Activated CD4-positive, alpha-beta T cell treated with anti-CD3 and anti-CD28 coated beads, Interleukin-2, amount 10 ng/mL, durations not matched to agents 24 days and 14 days (primary cell): ENCODE measurements at places on chromosomes 7 and 10.
A peak's percentile ranks its signal among the peaks of the same experiment; 100 is the strongest.

GRCh38 chr10:12902851-12903358 lies 98.6 kb downstream of the CCDC3 start:
- H3K4me3 ChIP-seq: no peak overlapping the region
- no peak for DNase-seq
- H3K36me3 ChIP-seq: no peaks in the 10 kb centered on the region
- no peak overlapping the region for H3K27ac ChIP-seq
- no peaks in the 10 kb centered on the region for H3K27me3 ChIP-seq

DNA sequence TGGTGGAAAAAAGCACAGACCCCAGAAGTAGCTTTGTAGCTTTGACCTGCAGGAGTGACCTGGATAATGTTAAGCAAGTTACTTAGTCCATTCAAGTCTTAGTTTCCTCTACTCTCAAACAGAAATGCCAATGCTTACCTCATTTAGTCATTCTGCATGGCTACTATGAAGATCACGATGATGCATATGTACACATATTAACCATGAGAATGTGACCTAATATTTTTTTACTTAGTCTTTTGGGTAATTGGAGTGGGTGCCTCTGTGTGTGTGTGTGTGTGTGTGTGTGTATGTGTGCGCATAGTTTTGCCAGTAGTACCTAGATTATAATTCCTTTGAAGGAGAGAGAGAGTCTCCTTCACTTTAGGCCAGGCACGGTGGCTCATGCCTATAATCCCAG lies 95.8 kb downstream of the NRP1 start:
- peaks cover 30% of the 10 kb centered on the region for H3K27me3 ChIP-seq
- H3K4me3 ChIP-seq: no peak overlapping the region
- no peaks in the 10 kb centered on the region for H3K4me1 ChIP-seq

DNA sequence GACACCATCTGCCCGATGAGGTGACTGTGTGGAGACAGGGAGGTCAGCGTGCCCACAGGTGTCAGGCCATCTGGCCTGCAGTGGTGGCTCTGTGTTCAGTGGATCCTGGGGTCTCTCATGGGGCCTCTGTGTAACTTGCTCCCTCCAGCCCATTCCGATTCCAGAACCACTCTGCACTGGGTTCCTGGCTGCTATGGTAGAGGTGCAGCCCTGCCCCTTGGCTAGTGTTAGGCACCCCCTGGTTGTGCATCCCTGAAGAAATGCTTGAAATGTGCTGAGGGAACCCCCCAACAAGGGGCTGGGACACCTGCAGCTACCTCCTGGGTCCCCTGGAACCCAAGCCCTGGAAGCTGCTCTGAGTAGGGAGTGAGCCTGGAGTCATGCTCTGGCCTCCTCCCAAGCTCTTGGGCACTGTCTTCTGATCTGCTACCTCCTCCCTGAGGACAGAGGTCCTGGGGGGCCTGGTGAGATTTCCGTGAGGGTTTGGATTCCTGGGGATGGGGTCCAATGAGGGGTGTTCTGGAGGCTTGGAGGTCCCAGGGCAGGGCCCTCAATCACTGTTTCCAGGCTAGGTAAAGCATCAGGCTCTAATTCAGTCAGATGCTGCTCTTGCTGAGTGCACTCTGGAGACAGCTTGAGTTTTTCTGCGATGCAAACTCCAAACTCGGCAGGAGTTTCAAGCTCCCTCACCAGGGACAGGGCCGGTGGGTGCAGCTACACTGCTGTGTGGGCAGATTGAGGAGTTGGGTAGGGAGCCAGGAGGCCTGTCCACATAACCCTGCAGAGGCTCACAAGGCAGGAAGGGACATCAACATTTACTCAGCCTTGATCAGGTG lies 27.7 kb downstream of the RAMP3 start:
- DNase-seq: no peak
- peaks cover 3% of the 10 kb centered on the region for H3K27me3 ChIP-seq
- H3K4me3 ChIP-seq: no peak overlapping the region
- no peak overlapping the region for H3K27ac ChIP-seq
- H3K36me3 ChIP-seq: no peaks in the 10 kb centered on the region

- H3K27ac ChIP-seq: peak overlapping the region; percentile 48
- H3K4me1 ChIP-seq: peaks cover 38% of the 10 kb centered on the region
- no peak for DNase-seq
- no peak overlapping the region for H3K4me3 ChIP-seq
Observed at GRCh38 chr7:96308253-96308949, 13.5 kb downstream of the SLC25A13 start.

GRCh38 chr7:37656913-37657530 lies 26.5 kb upstream of the GPR141 start:
- no peak overlapping the region for H3K27ac ChIP-seq
- H3K27me3 ChIP-seq: peaks cover 4% of the 10 kb centered on the region
- H3K4me1 ChIP-seq: peaks cover 2% of the 10 kb centered on the region
- DNase-seq: no peak
- H3K36me3 ChIP-seq: no peaks in the 10 kb centered on the region

DNA sequence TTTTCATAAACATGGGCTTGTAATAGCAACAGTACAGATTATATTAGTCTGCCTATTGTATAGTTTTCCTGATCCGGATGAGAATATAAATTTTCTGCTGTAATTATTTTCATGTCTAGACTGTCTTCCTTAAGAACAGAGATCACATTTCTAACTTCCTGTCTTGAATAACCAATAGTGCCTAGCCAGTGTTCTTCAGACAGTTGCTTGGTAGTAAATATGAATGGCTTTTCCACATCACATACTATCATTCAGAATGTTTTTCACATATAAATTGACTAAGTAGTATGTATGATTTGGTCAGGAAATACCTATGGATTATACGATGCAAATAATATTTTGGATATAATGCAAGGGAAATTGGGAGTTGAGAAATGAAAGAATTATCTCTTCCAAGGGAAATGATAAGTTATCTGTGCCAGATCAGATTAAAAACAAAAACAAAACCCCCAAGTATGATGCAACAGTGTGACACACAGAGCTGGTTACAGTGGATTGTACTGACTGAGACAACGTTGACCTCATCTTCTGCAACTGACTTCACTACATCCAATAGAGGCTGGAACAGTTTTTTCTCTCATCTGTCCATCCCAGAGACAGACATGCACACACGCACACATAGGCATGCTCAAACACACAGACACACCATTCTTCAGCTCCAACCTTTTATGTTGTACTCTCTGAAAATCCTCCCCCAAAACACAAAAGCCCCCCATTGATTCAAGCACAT lies 16.4 kb downstream of the ITGA8 start:
- no peaks in the 10 kb centered on the region for H3K4me1 ChIP-seq
- no peak overlapping the region for H3K4me3 ChIP-seq
- peaks cover 2% of the 10 kb centered on the region for H3K27me3 ChIP-seq
- H3K27ac ChIP-seq: no peak overlapping the region
- no peak for DNase-seq

DNA sequence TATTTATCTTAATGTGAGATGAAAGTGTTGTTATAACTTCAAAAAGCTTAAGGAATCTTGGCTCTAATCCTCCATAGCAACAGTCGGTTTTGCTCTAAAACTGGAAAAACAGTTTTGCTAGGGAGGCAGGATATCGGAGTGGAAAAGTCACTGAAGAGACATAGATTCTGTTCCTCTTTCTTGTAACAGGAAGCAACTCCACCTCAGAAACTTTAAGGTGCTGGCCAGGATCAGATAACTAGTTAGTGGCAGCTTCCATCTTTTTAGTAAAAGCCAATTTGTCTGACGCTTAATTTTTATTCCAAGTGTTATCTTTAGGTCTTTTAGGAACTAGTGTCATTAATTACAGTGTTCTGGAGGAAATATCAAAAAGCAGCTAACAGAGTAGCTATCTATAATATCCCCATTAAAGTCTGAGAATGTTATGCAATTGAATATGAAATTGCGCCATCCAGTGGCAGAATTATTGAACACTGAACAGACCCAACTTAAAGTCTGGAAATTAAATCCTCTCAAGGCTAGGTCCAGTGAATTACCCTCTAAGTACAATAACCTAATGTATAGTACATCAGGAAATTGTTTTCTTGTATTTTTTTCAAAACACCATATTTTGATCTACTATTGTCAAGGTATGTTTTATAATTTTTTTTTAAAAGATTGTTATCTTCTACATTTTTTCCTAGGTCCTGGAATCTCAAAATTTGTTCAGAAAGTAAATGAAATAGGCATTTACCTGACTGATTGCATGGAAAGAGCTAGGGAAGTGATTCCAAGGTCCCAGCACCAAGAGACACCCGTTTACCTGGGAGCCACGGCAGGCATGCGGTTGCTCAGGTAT lies 65.9 kb upstream of the CC2D2B start:
- no peaks in the 10 kb centered on the region for H3K27me3 ChIP-seq
- peaks cover 10% of the 10 kb centered on the region for H3K36me3 ChIP-seq
- peak overlapping the region; percentile 45 for H3K4me3 ChIP-seq
- H3K27ac ChIP-seq: peak overlapping the region; percentile 78
- peaks cover 42% of the 10 kb centered on the region for H3K4me1 ChIP-seq
